Peyer's patch (tissue), 4 donors: ENCODE measurements at places on chromosomes 12 and 14.

- DNase-seq: no peak
These were observed 825 bp downstream of the DHH start for GRCh38 chr12:49093792-49094159.

GRCh38 chr12:98274430-98275130, 240.8 kb upstream of the TMPO start:
- DNase-seq: no peak

GRCh38 chr14:70814466-70814865, 5.2 kb upstream of the MAP3K9 start:
- DNase-seq: no peak

DNA sequence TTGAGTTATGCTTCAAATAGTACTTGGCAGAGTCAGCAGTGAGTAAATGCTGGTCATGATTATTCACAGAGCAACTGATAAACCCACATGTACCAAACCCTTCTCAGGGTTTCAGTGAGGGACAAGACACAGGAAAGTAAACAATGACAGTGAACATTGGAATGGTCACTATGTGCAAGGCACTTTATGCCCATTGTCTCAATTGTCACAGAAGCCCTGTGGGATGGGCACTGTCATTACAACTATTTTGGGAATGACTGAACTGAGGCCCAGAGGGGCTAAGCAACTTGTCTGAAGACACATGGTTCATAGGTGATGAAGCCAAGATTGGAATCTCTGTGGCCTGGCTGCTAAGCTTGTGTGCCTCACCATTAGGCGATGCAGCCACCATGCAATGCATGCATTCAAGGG, 238.5 kb downstream of the RBM19 start:
- no peak for DNase-seq

- no peak for DNase-seq
These were observed 140.5 kb upstream of the SRRM4 start for GRCh38 chr12:118840878-118841277.

DNA sequence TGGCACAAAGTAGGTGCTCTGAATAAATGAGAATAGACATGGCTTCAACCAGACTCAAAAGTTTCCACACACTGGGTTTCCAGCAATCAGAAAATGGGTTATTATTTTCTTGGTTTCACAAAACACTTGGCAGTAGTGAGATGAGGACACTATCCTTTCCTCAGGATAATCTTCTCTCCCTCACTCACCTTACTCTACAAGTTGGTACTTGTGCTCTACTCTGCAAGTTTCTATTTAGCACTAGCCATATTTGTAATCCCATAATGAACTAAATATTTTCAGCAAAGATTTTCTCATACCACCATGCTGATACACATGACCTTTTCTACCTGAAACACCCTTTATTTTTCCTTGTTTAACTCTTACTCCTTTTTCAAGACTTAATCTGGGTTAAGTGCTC, 137.7 kb downstream of the FOXA1 start:
- no peak for DNase-seq

DNA sequence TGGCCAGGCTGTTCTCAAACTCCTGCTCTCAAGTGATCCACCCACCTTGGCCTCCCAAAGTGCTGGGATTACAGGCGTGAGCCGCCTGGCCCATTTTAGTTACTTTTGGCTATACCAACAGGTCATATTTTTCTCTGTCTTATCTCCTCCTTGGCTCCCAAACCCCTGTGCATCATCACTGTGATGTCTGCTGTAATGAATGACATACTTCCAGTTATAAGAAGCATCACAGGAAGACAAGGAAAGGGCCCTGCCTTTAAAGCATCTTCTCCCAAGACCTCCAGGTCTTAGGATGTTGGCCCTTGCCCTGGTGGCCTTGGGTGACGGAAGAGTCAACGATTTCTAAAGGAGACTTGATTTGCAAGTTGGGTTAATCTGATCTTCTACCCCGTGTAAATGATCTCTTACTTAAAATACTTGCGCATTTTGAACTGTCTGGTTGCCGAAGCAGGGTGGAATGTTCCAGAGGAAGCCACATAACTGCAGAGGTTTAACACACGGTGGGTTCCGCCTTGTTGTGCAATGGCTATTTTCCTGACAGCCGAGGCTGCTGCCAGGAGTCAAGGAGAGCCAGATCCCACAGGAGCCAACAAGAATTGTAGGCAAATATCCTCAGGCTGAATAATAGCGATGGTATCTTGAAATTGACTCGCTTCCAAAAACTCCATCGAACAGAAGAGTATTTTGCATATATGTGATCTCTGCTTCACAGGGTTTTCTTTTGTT, 55.7 kb upstream of the PLXNC1 start:
- no peak for DNase-seq
